ENCODE measurements at places on chromosomes 11 and 22.

- DNase-seq: no peak
Measured at GRCh38 chr22:36865346-36865745, 4.5 kb downstream of the NCF4 start.

- DNase-seq: no peak
Measured at GRCh38 chr11:59141673-59142460, 789 bp upstream of the FAM111A start.

GRCh38 chr11:124793466-124794278 lies 6.5 kb downstream of the MSANTD2 start:
- peak; percentile 76 for DNase-seq

GRCh38 chr11:103070142-103070541 lies 21.8 kb downstream of the DCUN1D5 start:
- peak; percentile 24 for DNase-seq
